Adrenal gland (tissue), 19 donors: ENCODE measurements at places on chromosomes 13 and 19. TPM values are rescaled to one million over a fixed set of nuclear protein-coding genes. Genes with fewer than 3 reads are reported as not detected.

DNA sequence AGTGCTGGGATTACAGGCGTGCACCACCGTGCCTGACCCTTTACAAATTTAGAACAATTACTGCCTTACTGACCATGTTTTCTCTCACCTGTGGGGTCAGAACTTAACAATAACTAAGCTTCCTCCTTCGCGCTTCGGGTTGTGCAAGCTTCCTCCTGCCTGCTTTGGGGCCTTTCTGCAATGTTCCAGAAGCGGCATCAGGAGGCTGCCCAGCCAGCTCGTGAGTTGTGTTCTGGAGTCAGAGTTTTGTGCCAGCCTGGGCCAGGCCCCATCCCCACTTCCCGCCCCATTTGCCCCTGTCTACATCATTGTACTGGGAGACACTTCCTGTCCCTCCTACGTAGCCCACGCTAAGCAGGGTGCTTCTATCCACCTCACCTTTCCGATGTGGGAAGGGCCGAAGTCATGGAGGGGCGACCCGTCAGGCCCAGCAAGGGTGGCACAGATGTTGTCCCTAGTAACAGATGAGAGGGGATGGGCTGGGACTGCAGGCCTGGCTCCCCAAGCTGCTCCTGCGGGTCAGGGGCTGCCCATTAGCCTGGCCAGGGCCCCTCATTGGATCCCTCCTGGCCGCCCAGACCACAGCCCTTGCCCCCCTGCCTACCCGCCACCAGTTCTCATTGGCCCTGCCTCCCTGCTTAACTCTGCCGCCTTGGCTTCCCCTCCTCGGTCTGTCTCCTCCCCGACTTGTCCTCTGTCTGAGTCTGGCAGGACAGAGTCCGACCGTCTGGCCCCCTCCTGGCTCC, 13.4 kb downstream of the UHRF1 start:
- DNase-seq, result no peak

ZNF8 gene
- 7.6 TPM for total RNA-seq

DNA sequence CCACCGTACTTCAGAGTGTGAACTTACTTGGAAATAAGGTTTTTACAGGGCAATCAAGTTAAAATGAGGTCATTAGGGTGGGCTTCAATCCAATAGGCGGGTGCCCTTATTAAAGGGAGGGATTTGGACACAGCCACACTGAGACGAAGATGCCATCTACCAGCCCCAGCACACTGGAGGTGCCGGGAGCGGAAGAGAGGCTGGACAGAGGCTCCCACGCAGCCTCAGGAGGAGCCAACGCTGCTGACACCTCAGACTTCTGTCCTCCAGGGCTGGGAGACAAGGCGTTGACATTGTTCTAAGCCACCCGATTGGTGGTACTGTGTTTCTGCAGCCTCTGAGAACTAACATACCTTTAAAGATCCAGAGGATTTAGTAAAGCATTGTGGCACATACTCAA, 12.6 kb upstream of the RAB20 start:
- DNase-seq, result no peak

DNA sequence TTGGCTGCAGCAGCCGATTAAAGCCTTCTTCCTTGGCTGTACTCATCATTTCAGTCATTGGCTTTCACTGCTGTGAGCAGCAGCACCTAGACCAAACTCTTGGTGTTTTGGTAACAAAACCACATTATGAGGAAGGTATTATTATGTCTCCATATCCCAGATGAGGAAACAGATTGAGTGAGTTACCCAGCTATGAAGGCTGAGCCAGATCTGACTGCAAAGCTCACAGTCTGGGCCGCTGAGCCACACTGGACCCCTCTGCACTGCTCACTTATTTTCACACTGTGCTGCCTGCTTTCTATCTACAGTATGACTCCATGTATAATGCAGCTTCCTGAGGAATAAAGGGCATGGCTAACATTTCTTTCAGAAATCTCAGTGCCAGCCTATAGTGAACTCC, 24.5 kb downstream of the CRYL1 start:
- DNase-seq, result no peak

DNA sequence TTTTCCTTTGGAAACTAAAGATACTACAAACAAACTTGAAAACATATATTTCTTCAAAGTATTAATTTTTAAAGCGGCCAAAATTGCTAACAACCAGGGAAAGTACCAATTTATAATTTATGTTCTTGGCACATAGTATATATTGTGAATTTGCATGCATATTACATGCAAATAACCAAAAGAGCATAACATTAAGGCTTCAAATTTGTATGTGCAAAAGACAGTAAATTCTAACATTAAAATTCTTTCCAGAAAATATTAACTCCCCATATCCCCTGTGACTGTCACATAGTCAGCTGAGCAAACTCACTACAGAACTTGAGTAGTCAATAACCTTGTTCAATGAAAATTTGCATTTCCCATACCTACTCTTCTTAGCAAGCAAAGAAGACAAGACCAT, 133.4 kb downstream of the ENOX1 start:
- DNase-seq, result no peak

- no peak for DNase-seq
Observed at GRCh38 chr13:86974251-86974994, 696.7 kb upstream of the SLITRK5 start.

- DNase-seq, result no peak
Observed at GRCh38 chr13:23822252-23822824, 66.9 kb downstream of the MIPEP start.

KLK12 gene
- not detected for total RNA-seq

GRCh38 chr19:570937-571565, 1.3 kb upstream of the BSG start:
- peak; percentile 50 for DNase-seq

DNA sequence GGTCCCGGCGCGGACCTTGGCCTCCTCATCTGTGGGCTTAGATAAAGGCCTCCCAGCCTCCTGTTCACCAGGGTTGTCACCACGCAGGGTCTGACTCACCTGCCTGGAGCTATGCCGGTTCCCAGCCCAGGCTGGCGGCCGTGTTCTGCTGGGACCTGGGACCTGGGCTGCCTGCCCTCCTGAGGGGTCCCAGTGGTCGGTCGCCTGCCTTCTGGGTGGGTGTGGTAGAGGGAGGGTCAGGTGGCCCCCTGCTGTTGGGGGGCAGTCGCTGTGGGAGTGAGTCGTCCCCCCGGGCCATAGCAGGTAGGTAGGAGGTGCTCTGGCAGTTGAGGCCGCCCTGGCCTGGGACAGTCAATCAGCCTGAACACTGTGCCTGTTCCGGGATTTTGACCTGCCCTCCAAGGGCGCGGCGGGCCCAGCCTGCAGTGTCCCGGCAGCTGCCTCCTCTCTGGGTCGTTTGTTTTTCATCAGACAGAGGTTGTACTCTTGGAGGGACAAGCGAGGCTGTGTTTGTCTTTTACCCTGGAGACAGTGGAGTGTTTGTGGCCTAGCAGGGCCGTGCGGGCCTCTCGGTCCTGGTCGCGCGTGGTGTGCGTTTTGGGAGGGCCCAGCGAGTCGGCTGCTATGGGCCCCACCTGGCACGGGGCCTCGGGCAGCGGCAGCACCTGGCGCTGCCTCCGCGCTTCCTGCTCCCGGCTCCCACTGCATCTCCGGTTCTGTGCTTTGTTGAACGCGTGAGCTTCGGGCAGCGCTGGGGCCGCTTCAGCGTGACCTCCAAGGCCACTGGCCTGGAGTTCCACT, 2.6 kb downstream of the ADAT3 start:
- DNase-seq, result peak; percentile 62

DNA sequence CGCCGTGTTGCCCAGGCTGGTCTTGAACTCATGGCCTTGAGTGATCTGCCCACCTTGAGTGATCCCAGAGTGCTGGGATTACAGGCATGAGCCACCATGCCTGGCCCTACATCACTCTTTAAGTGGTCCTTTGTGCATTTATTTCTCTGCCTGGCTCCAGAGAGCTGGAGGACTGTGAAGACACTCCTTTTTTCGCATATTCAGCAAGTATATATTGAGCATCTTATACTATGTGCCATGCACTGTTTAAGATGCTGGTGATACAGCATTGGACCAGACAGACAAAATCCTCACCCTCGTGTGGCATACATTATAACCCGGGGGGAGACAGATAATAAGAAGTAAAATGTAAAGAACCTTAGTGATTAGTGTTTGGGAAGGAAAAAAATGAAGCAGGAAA, 66.8 kb upstream of the NPAS1 start:
- no peak for DNase-seq

GTF2F2 gene
- total RNA-seq, result 21.6 TPM

GRCh38 chr19:48239582-48240141, 16.1 kb downstream of the CARD8 start:
- DNase-seq, result no peak

DNA sequence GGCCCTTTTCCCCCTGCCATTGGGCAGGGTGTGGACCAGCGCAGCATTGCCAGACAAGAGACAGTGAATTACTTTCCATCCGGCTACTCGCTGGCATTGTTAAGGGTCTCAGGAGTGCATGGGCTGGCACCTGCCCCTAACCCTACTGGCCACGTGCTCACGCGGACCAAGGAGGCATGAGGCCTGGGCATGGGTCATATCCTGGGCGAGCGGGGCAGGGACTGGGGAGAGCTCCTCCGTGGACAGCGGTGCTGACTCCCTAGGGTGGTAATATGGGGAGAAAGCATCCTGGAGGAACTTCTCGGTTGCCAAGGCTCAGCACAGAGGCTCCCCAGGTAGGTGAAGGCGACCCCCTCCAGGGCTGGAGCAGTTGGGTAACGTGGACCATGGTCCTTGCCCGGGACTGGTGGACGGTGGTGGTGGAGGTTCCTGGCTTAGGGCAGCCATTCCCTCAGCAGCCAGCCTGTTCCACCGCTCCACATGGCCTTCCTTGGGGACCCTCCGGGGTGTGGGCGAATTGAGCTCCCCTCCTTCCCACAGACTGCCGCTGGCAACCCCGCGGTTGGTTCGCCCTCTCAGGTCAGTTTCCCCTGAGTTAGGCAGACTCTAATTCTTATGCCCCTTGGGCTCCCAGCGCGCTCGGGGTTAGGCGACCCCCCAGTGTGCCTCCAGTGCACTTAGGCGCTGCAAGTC, 465.1 kb downstream of the SLITRK5 start:
- DNase-seq, result no peak

- no peak for DNase-seq
Observed at GRCh38 chr19:19368087-19368486, 37.4 kb upstream of the GATAD2A start.

CABP5 gene
- not detected for total RNA-seq
